ENCODE measurements at places on chromosomes 11 and 22.

DNA sequence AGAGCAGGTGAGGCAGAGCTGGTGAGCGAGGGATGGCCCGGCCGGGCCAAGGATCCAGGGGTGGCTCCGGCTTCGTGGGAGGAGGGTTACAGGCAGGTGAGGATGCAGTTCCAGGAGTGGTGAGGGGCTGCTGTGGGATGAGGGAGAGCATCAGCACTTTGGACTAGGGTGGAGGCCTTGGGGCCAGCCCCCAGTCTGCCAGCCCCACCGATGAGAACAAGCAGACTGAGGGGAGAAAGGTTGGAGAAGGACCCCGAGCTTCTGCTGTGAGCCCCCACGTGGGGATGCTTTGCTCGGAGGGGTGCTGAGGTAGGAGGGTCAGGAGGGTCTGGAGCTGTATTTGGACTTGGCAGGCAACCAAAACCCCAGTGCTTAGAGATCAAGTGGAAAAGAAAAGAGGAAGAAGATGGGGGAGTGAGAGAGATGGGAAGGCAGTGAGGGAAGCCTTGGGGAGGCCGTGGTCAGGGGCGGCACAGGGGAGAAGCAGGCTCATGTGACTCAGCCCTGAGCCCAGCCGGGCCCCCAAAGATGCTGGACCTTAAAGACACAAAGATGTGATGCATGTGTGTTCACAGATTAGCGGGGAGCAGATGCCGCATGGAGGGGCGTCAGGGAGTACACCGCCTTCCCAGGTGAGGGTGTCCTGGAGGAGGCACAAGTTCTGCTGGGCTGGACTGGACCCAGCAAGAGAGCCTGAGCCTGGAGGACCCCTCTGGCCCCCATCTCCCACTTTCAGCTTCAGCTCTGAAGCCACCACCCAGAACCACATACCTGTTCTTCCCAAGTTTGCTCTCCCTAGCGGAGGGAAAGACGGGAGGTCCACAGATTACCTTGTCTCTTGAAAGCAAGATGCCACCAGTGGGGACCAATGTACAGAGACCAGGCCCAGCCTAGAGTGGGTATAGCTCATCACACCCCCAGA, 91.3 kb downstream of the CDKN1C start:
- no peak for DNase-seq

DNA sequence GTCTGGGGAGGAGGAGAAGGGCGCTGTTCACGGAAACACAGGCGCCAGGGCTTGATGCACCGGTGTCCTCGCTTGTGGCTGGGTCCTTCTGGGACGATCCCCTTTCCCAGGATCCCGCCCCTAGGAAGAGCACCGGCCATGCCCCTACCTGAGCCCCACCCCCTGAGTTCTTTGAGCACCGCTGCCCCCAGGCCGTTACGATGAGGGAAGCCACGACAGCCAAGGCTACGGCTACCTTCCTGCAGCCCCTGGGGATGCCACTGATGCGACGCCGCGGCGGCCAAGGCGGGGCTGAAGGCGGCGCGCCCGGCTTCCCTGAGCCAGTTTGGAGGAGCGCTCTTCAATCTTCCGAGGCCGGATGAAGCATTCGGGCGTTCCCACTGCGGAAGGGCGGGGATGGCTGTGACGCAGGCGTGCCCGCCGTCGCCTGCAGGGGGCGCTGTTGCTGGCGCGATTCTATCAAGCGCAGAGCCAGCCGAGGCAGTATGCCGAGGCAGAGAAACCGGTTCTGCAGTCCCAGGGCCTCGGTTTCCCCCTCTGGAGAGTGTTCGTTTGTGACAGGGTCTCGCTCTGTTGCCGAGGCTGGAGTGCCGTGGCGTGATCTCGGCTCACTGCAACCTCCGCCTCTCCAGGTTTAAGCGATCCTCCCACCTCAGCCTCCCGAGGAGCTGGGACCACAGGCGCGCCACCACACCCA, 9.7 kb upstream of the NEFH start:
- DNase-seq, result peak; percentile 58

DNA sequence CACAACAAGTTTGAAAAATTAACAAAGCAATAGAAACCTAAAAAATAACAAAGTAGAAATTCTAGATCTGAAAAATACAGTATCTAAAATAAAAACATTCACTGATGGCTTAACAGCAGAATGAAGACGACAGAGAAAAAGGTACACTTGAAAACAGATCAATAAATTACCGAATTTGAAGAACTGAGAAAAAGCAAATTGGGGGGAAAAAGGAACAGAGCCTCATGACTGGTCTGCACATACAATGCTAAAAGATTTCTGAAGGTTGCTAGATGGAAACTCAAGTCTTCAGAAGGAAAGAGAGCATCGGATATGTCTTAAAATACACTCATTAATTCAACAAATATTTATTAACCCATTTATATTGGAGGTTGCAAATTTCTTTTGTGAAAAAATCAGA, 71.6 kb downstream of the SBF2 start:
- DNase-seq, result no peak

DNA sequence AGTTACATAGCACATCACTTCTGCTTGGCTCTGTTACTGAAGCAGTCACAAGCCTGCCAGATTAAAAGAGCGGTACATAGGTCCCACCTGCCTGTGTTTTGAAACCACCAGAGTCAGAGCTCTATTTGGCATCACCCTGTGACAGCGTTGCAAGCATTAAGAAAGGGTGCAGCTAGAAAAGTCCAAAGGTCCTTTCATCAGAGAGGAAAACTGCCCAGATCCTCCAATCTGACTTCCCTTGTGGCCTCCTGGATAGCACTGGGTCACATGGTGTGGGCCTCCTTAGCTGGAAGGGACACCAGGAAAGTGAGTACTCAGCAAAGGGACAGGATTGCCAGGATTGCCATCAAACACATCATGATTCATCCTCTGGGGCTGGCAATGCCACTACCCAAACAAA, 22.9 kb downstream of the STX3 start:
- DNase-seq, result no peak

GRCh38 chr22:48093981-48094380, 1331.5 kb downstream of the TBC1D22A start:
- DNase-seq, result no peak

DNA sequence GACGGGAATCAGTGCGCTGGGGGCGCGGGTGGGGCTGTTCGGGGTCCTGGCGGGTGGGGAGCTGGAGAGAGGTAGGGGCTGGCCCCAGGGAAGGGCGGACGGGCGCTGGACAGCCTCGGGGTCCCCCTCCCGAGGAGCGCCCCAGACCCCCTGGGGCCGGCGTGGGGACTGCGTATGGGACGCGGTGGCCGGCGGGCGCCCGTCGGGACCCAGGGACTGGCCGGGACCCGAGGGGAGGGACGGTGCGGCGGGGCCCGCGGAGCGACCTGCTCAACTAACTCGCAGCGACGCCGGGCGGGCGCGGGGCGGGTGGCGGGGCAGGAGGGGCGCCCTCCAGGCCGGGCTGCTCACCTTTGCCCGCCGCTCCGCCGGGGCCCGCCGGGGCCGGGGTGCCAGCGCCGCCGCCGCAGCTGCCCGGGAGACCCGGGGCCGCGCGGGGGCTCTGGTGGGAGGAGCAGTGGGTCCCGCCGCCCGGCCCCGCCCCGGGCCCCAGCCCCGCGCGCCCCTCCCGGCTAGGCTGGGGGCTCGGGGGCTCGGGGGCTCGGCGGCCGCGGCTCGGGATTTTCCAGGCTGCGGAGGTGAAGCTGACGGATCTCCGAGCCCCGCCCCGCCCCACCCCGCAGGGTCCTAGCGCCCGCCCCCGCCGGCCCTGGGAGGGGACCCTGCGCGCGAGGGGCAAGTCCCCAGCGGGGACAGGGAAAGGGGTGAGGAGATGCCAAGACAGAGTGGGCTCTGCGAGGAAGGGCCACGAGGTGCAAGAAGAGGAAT, 12.3 kb downstream of the STARD10 start:
- peak; percentile 67 for DNase-seq

GRCh38 chr11:87136236-87136635, 98.5 kb downstream of the TMEM135 start:
- DNase-seq, result no peak

Data from stimulated activated naive CD4-positive, alpha-beta T cell treated with Interleukin-2 at 50 U/mL for 16 hours (primary cell).